ENCODE measurements at places on chromosomes 5 and 9.

DNA sequence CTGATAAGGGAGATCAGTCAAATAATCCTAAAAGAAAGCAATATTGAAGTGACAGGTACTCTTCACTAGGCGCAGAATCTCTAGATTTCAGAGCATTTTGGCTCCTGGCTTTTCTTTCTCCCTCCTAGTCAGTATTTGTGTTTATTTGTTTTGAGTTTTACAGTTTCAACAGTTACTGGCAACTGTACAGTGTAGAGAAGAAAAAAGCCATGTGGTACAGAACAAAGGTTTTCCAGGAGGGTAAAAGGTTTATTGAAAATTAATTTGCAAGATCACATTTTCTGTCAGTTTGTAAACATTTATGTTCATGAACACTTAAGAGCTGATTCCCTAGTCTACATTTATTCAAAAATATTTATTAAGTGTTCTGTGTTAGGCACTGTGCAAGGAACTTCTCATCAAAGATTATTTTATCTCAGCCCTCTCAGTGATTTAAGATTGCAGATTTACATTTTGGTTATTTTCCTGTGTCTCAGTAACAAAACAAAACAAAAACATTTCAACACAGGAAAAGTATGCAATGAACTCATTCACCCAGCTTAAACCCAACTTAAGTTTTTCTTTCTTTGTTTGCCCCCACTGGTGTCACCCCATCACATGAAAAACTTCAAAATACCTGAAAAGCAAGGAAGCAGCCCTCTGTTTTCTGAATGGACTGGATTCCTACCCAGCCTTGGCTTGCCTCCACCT is 12.9 kb downstream of the MINAR2 start:
- DNase-seq, result no peak

DNA sequence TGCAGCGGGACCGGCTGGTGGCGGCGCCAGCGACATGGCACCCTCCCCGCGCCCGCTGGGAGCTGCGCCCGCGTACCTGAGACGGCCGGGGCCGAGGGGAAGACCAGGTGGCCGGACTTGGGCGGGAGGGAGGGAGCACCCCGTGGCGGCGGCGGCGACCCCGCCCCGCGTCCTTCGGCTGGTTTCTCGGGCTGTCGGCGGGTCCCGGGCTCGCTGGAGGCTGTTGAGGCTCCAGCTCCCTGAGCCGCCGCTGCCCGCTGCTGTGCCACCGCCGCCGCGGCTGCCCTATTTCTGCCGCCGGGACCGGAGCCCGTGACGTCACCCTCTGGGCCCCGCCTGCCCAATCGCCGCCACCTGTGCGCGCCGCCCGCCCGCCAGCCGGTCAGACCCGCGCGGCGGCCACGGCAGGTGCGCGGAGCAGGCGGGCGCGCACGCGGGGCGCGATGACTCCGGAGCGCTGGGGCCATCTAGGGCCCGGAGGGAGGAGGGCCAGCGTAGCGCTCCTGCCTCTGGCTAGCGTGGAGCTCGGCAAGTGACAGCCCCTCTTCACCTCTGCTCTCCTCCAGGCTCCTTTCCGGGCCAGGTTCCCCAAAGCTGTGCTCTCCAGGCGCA is at the start of gene FSTL4:
Gene FSTL4, minus strand, starts transcription at position 293 of the 612 bp plus-strand sequence.
- DNase-seq, result no peak

- DNase-seq, result no peak
Observed at GRCh38 chr5:6730407-6730806, 17.2 kb downstream of the TENT4A start.

- DNase-seq, result no peak
Observed at GRCh38 chr5:153513156-153513555, 22.7 kb downstream of the GRIA1 start.

- DNase-seq, result no peak
Observed at GRCh38 chr9:82894961-82895821, 167.8 kb downstream of the RASEF start.

GRCh38 chr5:14849516-14850294 is 21.9 kb downstream of the ANKH start:
- no peak for DNase-seq

- no peak for DNase-seq
Observed at GRCh38 chr5:33037076-33037475, 326.0 kb downstream of the NPR3 start.

DNA sequence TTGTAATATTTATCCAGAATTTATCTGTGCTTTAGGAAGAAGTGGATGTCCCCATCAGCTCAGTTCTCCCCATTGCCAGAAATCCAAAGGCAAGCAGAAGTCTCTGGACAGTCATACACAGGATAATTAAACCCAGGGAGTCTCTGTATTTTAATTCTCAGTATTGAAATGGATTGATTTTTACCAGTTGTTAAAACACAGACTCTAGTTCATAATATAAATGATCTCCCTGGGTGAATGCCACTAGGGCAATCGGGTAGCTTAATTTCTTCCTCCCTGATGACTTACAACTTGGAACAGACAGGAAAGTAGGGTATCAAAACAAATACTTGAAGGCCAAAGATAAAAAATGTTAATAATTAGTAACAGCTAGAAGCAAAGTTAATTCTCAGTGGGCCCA is 66.5 kb upstream of the DAP start:
- no peak for DNase-seq

DNA sequence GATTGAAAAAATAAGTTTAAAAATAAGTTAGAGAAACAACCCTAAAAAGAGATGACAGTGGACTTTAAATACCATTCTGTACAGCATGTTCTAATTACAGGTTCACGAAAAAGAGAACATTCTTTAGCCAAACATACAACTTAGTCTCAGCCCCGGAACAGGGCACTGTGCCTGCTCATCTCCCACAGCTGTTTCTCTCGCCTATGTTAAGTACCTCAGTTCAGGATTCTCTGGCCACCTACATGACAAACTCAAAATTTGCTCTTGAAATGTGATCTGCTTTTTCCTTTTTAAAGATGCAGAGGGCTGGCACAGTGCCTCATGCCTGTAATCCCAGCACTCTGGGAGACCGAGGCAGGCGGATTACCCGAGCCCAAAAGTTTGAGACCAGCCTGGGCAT is 52.3 kb downstream of the MYO10 start:
- DNase-seq, result no peak

GRCh38 chr9:110526426-110526825 is 53.1 kb downstream of the SVEP1 start:
- DNase-seq, result no peak

- DNase-seq, result no peak
Observed at GRCh38 chr5:154390096-154390495, 55.7 kb upstream of the SAP30L start.

DNA sequence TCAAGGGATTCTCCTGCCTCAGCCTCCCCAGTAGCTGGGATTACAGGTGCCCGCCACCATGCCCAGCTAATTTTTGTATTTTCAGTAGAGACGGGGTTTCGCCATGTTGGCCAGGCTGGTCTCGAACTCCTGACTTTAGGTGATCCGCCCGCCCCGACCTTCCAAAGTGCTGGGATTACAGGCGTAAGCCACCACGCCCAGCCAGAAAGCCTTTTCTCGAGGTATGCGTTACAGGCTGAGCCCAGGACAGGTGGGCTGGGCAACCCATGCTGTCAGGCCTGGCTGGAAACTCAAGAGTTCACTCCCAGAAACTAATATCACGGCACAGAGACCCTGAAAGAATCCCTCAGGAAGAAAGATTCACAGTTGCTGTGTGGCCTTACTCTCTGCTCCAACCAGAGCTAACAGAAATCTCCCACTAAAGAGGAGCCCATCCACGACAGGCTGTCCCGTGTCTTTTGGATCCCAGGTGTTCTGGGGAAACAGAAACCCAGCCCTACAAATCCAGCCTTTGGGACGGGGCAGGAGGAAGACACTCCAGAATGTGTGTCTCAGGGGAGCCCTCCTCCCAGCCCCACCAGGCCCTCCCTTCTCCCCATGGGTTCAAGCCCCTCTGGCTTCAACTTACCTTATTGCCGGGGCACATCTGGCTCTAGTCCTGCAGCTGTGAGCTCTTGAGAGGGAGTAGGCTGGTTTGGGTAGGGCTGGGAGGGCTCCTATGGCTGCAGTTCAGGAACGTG is 400 bp downstream of the TIFAB start:
- no peak for DNase-seq

- no peak for DNase-seq
Observed at GRCh38 chr9:120387257-120388002, 192.5 kb downstream of the CDK5RAP2 start.

DNA sequence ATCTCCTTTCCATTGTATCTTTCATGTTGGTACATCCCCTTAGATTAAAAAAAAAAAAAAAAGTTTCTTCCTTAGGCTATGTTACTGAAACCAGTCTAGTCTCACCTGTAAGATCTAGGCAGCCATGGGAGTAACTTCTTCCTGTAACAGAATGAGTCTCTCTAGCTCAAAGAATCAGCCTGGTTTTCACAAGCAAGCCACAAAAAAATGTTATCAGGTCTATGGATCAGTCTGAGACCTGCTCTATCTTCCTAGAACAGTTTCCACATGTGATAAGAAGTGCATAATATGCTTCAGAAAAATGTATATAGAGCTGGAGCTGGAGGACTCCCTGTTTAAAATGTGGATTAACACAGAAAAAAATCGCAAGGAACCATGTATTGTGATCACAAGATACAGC is 53.8 kb downstream of the ARRDC3 start:
- DNase-seq, result no peak

GRCh38 chr5:139637438-139638089 is 10.6 kb upstream of the CXXC5 start:
- DNase-seq, result peak; percentile 87

DNA sequence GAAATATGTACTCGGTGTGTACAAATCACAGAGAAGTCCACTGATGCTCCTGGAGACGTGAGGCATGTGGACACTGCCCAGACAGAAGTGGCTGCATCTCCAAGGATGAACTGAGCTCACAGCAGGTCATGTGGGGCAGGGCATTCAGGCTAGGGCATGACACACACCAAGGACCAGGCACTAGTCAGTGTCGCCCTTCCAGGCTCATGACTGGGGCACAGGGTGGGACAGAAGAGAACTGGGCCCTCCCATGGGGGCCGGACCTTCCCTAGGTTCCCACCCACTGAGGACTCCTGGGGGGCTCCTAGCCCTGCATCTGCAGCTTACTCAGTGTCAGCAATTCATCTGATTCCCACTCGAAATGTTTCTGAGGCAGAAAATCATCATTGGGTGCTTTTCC is 256.8 kb upstream of the IRX4 start:
- no peak for DNase-seq

GRCh38 chr9:33131790-33132772 is 35.1 kb downstream of the B4GALT1 start:
- no peak for DNase-seq

DNA sequence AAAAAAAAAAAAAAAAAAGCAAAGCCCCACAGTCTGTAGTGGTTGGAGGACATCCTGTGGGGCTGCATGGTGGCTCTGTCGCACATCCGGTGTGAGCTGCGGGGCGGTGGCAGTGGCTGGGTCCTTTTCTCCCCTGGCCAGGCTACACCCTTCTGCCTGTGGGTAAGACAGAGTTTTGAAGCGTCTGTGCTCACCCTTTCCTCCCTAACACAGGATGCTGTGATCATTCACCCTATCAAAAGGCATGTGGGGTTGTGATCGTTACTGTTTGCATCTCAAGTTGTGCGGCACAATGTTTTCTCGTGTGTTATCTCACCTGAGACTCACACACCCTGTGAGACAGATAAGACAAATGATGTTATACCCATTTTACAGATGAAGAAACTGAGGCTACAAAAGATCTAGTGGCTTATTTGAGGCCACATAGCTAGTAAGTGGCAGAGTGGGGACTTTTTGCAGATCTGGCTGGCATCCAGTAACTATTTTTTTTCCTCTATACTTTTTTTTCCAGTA is 17.5 kb downstream of the IRF1 start:
- DNase-seq, result no peak

DNA sequence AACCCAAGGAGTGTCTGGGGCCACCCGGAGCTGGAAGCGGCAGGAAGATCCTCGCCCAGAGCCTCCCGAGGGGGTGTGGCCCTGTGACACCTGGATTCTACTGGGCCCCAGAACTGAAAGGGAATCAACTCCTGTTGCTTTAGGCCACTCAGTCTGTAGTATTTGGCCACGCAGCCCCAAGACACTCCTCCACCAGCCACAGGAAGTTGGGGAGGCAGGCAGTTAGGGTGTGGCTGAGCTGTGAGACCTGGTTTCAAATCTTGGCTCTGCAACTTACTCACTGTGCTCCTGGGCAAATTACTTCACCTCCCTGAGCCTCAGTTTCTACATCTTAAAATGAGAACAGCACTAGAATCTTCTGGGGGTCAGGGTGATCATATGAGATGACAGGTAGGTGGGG is 119.8 kb upstream of the PPP1R26 start:
- no peak for DNase-seq

DNA sequence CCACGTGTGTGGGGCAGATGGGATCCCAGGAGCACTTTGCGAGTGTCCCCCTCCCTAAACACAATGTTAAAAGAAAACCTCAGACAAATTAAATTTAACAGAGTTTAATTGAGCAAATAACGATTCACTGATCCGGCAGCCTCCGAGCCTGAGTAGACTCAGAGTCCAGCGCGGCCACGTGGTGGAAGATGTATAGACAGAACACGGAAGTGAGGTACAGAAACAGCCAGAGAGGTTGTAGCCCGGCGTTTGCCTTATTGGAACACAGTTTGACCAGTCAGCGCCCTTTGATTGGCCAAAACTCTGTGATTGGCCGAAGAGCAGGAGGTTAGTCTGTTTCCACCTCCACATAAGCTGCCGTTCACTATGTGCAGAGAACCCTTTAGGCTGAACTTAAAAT is 363.0 kb upstream of the IRX2 start:
- no peak for DNase-seq

- DNase-seq, result no peak
Observed at GRCh38 chr9:137141976-137142936, 3.3 kb downstream of the GRIN1 start.

DNA sequence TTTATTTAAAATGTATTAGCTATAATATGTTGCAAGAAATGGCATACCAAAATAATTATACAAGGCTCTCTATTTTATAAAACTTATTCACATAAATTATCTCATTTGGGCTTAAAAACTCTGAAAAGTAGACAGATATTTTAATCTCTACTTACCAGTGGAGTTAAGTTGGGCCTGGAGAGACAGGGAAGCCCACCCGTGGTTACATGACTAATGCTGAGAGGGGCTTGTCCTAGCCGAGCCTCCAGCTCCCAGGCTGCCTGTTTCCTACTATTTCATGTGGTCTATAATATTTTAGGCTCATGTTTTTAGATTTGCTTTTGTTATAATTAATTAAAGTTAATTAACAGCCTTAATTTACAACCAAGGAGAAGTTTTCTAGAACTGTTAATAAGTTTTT is 20.9 kb upstream of the ASPN start:
- DNase-seq, result no peak

DNA sequence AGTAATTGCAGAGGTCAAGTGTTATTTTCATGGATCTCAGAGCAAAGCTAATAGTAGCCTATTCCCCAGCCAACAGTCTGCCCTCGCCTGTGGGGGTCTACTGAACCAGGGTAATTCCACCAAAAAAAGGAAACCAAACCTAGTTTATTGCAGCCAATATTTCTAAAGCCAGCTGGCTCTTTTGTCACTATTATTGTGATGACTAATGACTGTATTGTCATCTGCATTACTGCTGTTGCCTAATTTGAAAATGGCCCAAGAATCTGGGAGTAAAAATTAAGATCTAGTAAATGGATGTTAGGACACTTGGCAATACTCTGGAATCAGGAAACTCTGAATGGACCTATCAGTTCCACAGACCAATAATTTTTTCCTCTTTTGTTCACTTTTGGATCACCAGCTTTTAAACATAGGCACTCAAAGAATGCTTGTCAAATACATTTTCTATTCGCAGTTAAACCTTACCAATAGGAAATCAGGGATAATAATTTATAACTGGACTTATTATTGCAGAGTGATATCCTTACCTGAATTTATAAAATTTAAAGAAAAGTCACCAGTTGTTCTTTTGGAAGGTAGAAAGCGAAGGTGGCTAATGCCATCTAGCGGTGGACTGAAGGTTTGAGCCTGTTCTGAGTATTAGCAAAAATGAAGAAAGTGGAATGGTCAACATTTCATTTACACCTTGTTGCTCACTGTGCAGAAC is 69.2 kb downstream of the SYK start:
- no peak for DNase-seq
